ENCODE measurements at places on chromosomes 13 and 19.
A peak's percentile ranks its signal among the peaks of the same experiment; 100 is the strongest.

DNA sequence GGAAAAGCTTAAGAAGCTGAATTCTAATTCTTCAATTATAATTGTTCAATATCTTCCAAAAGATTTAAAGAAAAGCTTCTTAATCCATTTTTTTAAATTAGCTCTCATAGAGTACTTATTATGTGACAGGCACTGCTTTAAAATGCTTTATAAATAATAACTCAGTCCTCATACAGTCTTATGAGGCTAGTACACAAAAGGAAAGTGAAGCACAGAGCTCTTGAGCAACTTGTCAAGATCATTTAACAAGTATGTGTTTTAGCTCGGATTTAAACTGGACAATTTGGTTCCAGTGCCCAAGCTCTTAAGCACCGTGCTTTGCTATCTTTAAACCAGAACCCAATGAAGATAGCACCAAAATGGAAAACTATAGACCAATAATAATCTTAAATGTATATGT is 106.1 kb downstream of the DHRS12 start:
- no peak for DNase-seq

GRCh38 chr19:29953352-29954247 is 11.6 kb downstream of the URI1 start:
- no peak for DNase-seq

DNA sequence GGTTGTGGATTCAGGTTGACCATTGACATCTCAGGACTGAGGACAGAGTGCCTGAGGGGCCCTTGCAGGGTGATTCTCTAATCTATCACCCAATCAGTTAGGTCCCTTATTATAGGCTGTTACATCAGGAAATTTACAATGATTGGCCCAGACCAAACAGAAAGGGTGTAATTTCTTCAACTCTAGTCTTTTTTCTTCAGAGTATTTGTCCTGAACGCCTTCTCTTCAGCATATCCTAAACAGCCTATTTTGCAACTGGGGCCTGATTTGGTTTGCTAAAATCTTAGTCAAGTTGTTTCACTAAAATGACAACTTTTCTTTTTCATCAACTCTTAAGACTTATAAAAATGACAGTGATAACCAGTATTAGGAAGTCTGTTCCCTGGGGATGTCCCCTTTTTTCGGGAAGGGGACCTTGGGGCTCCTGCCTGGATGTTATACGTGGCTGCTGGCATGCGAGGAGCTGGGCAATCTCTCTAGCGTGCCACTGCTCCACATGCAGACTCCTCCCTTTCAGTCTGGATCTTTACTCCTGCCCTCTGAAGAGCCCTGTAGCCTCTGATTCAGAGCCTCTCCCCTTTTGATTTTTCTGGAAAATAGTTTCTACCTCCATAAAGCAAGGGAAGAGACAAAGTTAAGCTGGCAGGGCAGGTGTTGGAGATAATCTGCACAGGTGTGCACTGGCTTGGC is 19.6 kb upstream of the GTF2F2 start:
- no peak for DNase-seq

- peak; percentile 23 for DNase-seq
These were observed 6.7 kb upstream of the PLIN4 start for GRCh38 chr19:4524808-4525562.

DNA sequence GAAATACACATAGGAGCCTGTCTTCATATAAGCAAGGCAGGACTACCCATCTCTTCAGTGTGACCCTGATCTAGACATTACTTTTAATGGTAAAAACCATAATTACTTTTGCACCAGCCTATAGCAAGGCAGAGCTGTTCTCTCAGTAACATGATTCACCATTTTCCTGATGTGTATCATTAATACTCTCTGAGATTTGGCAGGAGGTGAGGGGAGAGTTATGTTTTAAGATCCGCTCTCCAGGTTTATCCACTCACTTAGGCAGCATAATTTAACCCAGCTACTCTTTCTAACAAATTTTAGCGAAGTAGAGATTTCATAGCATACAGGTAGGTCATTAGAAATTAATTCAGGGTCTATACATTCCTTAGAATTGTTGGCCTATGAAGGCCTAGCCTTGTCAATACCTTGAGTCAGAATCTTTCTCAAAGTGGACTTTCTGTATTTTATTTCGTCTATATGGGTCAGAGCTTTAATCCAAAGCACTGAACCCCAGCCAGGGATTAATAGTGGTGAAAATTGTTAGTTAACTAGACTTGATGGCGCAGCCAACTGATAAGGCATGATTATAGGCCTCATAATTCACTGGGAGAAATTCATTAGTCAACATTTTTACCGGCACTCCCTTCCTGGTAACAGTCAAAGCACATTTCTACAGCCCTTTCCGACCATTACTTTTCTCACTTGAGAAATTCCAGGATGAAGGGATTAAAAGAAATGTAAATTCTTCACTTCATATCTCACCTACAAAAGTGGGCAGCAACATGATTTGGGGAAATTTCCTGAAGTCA is 955.1 kb downstream of the DIAPH3 start:
- DNase-seq: no peak

DNA sequence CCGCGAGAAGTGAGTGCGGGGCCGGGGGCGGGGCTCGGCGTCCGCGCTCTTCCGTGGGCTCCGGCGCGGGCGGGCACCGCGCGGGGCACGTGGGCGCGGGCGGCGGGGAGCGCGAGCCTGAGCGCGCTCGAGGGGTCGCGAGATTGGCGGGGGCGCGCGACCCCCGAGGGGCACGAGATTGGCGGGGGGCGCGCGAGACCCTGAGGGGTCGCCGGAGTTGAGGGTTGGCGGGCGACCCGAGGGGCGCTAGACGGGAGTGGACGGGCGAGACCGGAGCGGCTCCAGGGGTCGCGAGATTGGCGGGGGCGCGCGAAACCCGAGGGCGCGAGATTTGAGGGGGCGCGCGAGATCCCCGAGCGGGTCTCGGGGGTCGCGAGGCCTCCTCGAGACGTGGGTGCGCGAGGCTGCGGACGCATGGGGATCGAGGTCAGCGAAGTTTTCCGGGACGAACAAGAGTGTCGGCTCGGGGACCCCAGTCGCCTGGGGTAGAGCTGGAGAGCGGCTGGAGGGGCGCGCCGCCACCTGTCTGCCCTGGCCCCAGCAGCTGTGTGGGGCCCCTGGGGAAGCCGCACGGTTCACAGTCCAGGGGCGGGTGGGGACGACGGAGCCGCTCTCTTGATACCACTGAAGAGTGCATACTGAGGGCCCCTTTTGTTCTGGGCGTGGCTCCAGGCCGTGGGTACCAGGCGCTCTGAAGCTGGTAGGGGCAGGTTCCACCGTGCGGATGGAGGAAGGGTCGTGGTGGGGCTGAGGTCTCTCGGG is 682 bp downstream of the SSBP4 start:
- DNase-seq: no peak

DNA sequence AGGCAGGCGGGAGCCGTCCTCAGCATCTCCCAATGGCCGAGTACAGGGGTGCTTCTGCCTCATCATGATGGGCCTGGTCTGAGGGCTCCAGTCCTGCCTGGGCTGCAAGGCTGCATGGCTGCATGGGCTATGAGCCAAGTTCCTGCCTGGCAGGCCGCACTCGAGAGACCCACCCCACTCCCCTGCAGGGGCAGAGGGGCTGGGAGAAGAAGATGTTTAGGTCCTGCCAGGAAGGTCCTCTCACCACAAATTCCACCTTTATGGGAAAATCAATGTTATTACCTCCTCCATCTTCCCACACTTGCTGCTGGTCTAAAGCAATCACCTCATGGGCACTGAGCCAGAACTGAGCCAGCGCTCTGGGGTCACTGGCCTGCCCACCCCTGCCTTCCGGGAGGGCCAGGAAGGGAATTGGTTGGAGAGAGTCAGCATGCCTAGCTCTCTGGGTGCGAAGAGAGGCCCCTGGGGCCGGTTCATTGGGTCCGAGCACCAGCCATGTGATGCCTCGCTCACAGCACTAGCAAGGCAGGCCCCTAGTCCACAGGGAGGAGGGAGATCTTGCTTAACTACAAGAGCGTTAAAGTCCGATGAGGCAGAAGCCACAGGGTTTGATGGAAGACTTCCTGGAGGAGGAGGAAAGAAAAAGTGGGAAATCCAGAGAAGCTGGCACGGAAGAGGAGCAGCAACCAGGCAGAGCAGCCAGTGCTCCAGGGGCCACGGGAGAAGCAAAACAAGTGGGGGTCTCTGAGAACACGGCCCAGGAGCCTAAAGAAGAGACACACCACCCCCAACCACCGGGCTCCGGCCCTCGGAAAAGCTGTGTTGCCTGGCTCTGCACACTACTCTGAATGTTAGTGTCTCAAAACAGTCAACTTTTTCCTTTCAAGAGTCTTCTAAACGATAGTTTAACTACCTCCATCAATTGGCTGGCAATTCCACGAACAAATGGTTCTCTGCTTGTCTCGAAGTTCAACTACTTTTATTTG is 63.1 kb downstream of the CEBPG start:
- DNase-seq: no peak

All from brain (organoid and tissue), 16 donors.